ENCODE measurements at places on chromosomes 3 and 15.

- no peak for DNase-seq
Observed at GRCh38 chr3:187223799-187224198, 26.5 kb downstream of the RTP1 start.

DNA sequence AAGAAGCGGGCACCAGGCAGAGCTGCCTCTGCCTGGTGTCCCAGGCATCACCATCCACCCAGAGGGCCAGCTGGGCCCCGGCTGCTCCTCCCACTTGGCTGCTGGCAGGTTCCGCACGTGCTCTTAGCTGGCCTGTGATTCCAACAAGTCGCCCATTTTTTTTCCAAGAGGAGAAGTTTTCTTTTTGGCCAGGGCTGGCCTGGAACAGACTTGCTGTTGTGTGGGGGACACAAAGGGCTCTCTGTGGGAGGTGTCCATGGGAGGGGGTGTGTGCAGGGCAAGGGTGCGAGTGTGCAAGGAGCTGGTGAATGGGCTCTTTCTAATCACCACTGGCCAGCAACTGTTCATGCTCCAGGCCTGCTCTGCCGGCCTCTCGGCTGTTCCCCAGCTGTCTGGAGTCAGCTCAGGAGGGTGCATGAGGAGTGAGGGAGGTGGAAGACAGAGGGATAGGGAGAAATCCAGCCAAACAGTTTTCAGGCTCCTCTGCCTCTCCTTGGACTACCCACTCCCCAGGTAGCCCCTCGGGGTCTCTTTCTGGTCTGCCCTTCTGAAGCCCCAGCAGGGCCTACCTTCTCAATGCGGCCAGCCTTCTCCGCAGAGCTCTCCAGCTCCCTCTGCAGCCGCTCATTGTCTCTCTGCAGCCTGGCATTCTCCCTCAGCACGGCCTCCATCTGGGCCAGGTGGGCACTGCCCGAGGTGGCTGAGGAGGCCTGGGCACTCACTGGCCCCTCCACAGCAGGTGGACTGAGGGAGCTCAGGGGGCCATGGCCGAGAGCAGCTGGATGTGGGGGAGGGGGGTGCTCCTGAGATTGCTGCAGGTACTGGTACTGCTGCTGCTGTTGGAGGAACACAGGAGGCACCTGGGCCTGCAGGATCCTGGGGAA is 7.1 kb downstream of the AMOTL2 start:
- no peak for DNase-seq

GRCh38 chr15:73081321-73081958 is 29.2 kb downstream of the NEO1 start:
- no peak for DNase-seq

DNA sequence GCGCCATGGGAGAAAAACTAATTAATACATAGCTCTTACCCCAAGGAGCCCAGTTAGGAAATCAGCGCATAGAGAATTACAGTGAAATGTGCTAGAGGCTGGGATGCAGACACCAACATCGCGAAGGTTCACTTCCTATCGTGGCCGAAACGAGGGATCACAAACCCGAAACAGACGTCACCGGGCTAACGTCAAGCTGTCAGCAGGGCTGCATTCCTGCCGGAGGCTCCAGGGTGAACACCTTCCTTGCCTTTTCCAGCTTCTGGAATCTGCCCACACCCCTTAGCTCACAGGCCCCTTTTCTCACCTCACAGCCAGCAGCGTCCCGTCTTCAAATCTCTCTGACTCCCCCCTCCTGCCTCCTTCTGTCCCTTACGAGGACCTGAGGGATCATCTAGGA is 13.0 kb downstream of the GP5 start:
- no peak for DNase-seq

- DNase-seq, result no peak
Observed at GRCh38 chr15:52107238-52107637, 5.3 kb downstream of the BCL2L10 start.

GRCh38 chr3:87856126-87856525 is 202.7 kb downstream of the CGGBP1 start:
- no peak for DNase-seq

DNA sequence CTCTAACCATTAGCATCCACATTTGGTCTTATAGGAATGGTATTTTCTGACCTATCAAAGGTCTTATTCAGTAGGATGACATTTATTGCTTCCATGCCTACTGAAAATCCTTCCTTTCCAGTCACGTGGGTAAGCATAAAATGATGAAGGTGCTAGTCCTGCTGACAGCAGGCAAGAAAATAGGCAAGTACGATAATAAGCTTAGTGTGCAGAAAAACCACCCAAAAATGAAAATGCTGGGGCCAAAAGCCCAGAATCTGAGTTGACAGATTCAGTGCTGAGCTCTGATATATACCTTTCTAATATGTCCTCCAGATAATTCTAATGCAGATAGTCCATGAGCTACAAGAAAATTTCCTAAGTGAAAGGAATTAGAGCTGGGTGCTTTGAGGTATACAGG is 194.8 kb downstream of the WDR72 start:
- no peak for DNase-seq

DNA sequence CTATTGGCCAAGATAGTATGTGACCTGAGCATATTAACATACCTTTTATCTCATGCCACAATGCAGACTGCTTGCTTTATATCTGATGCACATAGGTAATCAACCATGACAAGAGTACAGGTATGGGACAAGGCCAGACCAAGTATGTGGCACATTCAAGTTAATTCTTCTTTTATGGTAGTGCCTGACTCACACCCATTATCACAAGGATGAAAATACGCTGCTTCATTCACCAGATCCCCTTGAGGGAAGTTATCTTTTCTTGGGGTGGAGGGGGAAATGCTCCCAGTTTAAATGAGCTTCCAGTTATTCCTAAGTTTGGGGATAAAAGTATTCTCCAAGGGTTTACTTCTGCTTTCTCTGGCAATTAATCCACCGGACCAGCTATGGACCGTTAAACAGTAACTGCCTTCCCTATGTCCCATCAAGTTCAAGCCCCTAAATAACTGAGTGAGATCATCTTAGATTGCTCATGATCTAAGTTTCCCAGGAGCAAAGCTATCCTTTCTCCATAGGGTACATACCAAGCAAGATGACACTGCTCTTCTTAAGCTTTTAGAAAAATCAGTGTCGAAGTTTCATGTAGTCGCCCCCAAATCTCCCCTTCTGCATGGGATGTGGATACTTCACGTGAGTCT is 1.9 kb downstream of the COL8A1 start:
- DNase-seq, result no peak

GRCh38 chr15:70299931-70300869 is 202.5 kb upstream of the TLE3 start:
- peak; percentile 85 for DNase-seq

DNA sequence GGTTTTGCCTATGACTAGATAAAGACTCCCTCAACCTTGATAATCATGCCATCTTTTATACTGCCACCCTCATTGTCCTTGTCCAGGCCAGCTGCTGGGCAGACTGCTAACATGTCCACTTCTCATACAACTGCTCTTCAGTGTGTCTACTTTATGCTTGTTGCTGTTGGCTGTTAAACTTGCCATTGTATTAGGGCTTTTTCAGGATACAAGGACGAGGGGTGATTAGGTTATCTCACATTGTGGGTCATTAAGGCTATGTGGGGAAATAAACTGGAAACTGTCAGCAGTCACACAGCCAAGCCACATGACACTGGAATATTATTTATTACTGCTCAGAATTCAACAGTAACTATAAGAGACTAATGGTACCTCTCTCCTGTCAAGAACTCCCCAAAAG is 36.1 kb downstream of the STARD9 start:
- DNase-seq, result no peak

DNA sequence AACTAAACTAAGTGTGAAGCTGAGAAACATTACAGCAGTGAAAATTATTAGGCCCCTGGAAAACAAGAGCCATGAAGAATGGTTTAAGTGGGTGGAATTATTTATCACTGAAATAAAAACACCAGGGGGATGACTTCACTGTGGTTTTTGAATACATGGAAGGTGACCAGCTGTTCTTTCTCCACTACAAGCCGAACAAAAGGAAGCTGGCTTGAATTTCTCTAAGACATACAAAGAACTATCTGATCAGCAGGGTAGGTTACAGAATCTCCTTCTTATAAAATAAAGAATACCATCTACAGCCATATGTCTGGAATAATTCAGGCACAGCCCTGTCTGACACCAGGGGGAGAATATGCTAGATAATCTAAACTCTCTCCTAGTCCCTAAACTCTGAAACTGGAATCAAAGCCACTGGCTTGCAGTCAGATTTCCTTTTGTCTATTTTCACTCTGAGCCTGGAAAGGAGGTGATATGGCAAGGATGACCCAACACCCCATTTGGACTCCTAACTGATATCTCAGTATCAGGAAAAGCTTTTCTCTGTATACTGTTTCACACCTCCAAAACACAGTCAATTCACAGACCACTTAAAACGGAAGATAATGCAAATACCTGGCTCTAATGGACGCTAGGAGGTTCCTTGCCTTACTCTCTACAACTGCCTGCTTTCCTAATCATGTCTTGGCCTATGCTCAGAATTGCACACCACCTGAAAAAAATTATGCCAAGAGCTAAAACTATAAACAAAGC is 31.2 kb downstream of the SPATA12 start:
- DNase-seq, result no peak

DNA sequence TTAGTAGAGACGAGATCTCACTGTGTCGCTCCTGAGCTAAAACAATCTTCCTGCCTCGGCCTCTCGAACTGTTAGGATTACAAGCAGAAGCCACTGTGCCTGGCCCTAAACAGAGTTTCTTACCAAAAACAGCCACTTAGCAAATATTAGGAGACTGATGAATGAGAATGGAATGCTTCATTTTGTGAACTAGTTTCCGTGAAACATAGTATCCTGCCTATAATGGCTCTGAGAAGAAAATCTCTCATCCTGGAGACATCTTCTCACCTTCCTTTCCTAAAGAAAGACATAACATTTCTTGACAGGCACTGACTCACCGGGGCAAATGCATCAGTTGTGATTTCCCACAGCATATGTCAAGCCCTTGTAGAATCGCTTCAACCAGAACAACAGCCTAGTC is 44.9 kb downstream of the GJD2 start:
- DNase-seq, result no peak

- no peak for DNase-seq
Observed at GRCh38 chr15:93012786-93013185, 76.2 kb downstream of the RGMA start.

- no peak for DNase-seq
Observed at GRCh38 chr3:153343988-153344782, 182.2 kb downstream of the RAP2B start.

DNA sequence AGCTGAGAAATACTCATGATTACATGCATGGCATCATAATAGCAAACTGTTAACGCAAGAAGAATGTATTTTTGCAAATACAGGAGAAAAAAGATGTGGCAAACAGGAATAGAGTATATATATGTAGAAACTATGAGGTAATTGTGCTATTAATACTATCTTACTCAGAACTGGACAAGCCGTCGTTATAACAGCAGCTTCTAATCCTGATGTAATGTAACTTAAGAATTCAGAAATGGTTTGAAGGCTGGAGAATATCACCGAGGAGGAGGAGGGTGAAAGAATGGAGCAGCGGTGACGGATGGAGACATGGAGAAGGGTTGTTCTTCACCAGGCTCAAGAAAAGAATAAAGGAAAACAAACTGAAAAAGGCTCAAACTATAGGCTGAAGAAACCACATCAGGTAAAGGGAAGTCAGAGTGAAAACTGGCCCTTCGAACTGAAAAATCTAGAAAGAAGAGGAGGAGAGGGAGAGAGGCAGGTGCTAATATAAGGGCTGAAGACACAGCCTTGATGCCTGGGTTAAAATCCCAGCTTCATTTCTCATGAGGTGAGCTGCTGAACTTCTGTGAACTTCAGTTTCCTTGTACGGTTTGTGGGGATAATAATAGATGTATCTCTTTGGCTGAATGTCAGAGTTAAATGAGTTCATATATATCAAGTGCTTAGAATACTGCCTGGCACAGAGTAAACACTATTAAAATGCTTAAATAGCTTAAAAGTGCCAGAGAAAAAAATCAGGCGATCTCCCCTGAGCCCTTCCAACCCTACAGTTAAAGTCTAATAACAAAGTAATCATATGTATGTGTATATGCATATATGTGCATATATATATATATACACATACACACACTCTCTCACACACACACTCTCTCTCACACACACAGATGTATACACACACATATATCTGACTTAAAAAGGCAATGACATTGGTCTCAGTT is 43.9 kb downstream of the GOLIM4 start:
- DNase-seq, result peak; percentile 32

GRCh38 chr15:62945063-62945462 is 97.5 kb upstream of the TPM1 start:
- no peak for DNase-seq

DNA sequence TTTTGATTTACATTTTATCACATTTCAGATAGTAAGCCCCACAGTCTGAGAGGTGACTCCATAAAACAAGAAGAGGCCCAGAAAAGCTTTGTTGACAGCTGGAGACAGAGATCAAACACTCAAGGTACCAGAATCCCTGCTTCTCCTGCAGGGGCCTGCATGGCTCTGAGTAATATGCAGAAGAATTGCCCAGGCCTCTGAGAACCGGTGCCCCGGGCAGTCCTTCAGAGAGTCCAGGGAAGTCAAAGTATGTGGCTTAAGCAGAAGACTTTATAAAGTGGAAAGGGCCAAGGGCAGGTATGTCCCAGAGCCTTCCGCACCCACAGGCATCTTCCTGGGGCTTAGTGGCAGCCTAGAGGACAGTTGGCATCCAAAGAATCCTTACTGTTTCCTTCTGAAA is 12.8 kb downstream of the ATRIP start:
- DNase-seq, result no peak

DNA sequence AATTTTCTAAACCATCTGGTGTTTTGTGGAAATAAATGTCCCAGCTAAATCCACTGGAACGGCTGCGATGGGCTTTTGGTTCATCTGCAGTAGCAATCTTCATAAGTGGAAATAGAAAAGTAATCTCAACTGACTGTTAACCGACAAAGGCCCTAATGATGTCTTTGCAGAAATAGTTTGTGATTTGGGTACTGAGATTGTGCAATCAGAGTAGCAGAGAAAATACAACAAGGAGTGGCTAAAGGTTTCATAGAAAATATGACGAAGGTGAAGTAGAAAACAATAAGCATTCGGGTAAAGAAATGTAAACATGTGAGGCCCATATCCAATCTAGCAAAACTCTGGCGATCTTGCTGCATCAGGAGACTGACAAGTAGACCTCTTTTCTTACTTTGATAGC is 262.6 kb upstream of the MCTP2 start:
- DNase-seq, result no peak

DNA sequence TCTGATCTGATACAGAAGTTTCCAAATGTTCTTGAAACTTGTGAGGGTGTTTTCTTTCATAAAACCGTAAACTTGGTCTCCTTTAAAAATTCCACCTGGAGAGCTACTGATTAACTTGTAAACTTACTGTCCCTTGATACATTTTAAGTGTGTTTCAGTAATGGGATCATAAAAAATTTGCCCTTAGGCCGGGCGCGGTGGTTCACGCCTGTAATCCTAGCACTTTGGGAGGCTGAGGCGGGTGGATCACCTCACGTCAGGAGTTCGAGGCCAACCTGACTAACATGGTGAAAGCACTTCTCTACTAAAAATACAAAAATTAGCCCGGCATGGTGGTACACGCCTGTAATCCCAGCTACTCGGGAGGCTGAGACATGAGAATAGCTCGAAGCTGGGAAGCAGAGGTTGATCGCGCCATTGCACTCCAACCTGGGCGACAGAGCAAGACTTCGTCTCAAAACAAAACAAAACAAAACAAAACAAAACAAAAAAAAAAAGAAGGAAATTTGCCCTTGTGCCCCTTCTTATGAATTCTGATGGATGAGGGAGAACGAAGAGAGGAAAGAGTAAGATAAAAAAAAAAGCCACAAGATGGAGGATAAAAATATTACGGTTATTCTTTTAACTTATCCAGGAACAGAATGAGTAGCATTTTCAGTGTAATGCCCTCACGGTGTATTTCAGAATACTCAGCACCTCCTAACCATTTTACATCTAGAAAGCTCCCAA is 32.1 kb upstream of the AP4E1 start:
- no peak for DNase-seq

GRCh38 chr15:76235186-76235826 is 76.0 kb downstream of the ETFA start:
- no peak for DNase-seq

Measured in GM13977 (cell line).